Frontal cortex (tissue), 4 donors: ENCODE measurements at places on chromosomes 1 and 21.

- peak; percentile 10 for DNase-seq
Observed at GRCh38 chr1:197464044-197464443, 196.0 kb downstream of the CRB1 start.

DNA sequence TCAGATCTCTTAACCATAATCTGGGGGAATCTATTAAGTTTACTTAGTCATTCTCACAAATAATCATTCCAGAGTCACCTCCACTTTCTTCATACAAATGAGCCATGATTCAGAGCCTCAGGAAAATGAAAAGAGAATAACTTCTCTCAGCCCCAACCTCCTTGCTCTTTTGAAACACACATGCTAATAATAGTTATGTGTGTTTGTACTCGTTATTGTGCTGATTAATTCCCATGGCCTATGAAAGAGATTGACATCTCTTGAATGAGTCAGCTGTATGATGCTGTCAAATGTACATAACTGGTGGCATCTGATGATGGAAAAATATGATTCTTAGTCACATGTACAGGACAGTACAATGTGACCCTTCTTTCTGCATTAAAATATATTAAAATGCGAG lies 41.5 kb downstream of the DTL start:
- DNase-seq = no peak

DNA sequence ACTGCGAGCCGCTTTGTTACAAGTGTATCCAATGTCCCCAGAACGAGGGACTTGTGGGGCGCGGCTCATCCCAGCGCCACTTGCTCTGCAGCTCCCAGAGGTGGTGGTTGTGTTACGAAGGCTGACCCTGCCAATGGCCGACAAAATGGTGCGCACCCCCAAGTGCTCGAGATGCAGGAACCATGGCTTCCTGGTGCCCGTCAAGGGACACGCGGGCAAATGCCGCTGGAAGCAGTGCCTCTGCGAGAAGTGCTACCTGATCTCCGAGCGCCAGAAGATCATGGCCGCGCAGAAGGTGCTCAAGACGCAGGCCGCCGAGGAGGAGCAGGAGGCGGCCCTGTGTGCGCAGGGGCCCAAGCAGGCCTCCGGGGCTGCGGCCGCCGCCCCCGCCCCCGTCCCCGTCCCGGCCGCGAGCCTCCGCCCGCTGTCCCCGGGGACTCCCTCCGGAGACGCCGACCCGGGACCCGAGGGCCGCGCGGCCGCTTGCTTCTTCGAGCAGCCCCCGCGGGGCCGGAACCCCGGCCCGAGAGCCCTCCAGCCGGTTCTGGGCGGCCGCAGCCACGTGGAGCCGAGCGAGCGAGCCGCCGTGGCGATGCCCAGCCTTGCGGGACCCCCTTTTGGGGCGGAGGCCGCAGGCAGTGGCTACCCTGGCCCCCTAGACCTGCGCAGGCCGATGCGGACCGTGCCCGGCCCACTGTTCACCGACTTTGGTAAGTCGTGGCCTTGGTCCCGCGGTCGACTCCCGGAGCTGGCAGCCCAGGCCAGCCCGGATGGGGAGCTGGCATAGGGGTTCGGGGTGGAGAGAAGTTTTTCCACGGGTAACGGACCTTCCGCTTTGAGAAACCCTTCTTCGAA lies at the start of gene DMRTB1:
Gene DMRTB1 (plus strand): TSS at position 79 of the 855 bp plus-strand sequence. CDS start 55 bp downstream, at position 134.
- DNase-seq = no peak

DNA sequence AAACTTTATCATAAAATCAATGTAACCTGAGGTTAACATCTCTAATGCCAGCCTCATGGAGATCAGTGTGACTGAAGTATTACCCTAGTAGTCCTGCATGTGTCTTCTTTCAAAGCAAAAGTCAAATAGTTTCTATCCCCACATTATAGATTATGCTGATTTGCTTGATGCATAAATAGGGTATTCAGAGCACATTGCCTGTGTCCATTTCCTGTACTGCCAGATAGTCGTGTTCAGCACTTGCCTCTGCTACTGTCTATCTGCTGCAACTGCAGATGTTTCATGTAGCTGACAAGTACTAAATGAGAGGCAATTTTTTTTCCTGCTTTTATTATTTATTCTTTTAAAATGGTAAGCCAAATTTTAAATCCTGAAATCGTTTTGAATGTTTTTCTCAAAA lies 348.7 kb downstream of the CHRM3 start:
- no peak for DNase-seq

GRCh38 chr21:46050668-46051378 lies 47.1 kb upstream of the COL6A2 start:
- DNase-seq = no peak

DNA sequence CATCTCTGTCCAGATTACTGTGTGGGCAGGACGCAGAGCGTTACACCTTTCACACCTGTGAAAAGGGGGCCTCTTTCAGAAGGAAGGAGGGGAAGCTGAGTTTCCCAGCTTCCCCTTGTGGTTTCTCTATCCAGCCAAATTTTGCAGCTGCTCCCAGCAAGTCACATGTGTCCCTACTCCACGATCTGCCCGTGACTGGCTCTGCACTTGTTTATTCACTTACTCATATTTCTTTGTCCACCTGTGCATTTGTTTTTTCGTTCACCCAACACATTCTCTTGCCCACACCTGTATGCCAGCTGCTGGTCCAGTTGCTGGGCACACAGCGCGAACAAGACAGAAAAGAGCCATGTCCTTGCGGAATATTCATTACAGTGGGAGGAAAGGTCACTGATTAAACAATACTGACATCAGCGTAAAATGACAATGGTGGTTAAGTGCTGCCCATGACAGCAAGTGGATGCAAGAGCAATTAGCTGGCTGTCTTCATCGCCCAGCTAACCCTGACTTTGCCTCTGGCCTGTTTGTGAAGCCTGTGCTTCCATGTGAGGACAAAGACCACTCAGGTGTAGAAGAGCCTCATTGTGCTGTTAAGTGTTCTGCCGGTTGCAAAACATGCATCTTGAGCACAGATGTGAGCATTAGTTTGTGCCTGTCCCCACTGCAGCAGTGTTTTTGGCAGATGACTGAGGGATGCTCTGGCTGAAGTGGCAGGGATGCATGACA lies 28.6 kb upstream of the NEK2 start:
- DNase-seq = no peak

- DNase-seq = no peak
Observed at GRCh38 chr21:34807146-34807880, 138.5 kb downstream of the CLIC6 start.
